ENCODE measurements at places on chromosomes 16 and 17.

- no peak for DNase-seq
Measured at GRCh38 chr17:63998721-63999679, 849 bp downstream of the PRR29 start.

GRCh38 chr16:69762814-69763598, 874 bp downstream of the WWP2 start:
- no peak for DNase-seq

GRCh38 chr17:75904749-75905521, at the start of gene MRPL38:
Gene MRPL38, minus strand, starts transcription at chr17:75904884. Its CDS starts 9 bp downstream, at chr17:75904875.
- peak; percentile 92 for DNase-seq

- DNase-seq: no peak
Measured at GRCh38 chr16:4700997-4701743, 7.8 kb downstream of the NUDT16L1 start.

DNA sequence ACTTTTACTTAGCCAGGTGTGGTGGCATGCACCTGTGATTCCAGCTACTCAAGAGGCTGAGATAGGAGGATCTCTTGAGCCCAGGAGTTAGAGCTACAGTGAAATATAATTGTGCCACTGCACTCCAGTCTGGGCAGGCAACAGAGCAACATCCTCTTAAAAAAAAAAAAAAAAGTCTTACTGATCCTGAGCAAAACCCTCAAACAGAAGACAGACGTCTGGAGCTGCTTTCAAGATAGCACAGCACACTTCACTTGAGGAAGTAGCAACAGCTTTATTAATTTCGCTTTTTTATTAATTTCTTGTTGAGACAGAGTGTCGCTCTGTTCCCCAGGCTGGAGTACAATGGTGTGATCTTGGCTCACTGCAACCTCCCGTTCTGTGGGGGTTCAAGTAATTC, 10.2 kb upstream of the GGA2 start:
- no peak for DNase-seq

GRCh38 chr17:34913001-34913400, 48.3 kb downstream of the CCT6B start:
- DNase-seq: no peak

- DNase-seq: no peak
Measured at GRCh38 chr16:6382924-6383459, 949.7 kb upstream of the RBFOX1 start.

GRCh38 chr17:17682293-17682736, 1.1 kb downstream of the RAI1 start:
- no peak for DNase-seq

GRCh38 chr17:30332057-30332542, 1.8 kb downstream of the TMIGD1 start:
- DNase-seq: no peak

- DNase-seq: no peak
Measured at GRCh38 chr17:74478420-74479100, 12.1 kb downstream of the CD300A start.

DNA sequence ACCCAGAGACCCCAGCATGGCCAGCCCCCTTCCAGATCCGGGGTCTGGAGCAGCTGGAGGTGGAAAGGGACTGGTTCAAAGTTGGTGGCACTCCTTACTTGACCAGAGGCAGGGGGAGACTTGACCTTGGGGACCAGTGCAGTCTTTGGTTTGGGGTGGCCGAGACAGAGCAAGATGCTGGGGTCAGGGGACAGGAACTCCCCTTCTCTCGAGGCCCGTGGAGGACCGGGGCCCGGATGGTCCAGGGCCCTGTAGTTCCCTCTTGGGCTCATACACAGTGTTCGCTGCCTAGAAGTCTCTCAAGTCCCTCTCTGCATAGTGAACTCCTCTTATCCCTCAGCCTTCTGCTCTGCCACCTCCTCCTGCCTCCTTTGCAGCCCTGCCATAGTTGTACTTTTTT, 601 bp upstream of the PRSS33 start:
- DNase-seq: no peak

DNA sequence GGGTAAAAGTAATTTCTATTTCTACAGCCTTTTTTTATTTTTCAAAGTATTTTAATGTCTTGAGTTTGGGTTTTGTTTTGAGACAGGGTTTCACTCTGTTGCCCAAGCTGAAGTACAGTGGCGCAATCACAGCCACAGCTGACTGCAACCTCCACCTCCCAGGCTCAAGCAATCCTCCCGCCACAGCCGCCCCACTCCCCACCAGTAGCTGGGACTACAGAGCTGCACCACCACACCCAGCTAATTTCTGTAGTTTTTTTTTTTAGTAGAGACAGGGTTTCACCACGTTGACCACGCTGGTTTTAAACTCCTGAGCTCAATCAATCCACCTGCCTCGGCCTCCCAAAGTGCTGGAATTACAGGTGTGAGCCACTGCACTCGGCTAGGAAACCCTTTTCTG, 44.0 kb downstream of the TUBD1 start:
- no peak for DNase-seq

GRCh38 chr17:57480438-57481196, 224.3 kb downstream of the MSI2 start:
- DNase-seq: no peak

- DNase-seq: no peak
Measured at GRCh38 chr17:77717941-77718668, 240.4 kb upstream of the TNRC6C start.

DNA sequence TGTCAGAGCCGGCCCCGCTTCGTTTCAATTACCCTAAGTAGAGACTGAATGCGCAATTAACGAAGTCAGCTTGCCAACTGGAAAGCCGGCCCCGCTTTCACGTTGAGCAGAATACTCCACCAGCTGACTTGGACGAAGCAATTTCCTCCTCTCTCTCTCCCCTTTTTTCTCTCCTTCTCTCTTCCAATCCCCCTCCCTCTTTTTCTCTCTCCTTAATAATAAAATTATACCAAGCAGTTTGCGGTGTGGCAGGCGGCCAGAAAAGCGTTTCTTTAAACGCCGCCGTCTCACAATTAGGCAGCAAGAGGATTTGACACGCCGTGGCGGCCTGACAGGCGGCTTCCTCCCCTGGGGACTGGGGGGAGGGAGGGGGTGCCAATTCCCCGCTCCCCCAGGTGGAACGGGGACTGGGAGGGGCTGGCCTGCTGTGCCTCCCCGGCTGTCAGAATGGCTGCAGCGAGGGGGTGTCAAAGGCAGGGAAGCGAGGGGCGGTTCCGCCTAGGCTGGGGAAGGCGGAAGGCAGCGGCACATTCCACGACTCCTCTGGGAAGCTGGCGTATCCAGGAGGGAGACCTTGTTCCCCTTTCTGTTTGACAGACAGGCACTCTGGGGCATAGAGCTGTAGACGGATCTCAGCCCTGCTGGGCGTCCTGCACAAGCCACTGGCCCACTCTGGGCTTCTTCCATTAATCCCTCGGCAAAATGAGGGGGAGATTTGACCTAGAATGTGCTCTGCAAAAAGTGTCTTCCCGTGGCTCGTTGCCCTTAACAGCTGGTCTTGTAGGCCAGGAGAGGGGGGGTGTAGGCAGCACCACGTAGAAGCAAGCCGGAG, 52.7 kb downstream of the SREBF1 start:
- DNase-seq: peak; percentile 74

DNA sequence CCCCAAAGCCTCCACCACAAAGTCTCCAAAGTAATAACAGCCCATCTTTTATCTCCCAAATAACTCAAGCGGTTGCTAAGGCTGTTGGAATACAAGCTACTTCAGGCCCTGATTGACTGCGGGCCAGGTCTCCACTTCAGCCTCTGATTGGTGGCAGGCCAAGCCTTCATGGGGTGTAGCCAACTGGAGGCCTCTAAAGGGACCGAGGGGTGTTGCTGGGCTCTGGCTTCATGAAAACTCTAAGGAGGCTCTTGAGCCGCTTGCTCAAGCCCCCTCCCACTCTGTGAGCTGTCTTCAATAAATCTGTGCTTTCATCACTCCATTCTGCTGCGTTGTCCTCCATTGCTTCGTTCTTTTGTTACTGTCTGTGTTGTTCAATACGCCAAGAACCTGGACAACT, 487.2 kb downstream of the XYLT1 start:
- no peak for DNase-seq

DNA sequence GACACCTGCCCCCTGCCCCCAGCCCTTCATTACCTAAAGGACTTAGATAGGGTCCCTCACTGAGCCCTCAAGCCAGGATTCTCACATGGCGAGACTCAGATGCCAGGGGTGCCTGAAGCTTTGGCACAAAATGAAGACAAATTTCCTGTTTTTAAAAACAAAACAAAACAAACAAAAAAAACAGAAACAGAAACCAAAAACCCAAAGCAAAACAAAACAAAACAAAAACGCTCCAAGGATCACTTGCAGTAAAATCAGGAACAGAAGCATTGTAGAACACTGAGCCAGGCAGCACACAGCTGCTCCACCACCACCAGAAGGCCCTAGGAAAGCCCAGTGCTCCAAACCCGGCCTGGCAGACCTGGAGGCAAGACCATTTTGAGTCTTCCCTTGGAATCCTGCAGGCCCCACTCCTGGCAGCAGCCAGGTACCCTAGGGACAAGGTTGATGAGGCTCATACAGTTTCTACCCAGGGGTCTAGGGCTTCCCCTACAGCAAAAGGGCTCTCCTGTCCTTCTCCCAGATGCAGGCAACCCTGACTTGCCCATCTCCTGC, 20.8 kb downstream of the MYO18A start:
- DNase-seq: no peak

GRCh38 chr16:31460582-31461002, 1.3 kb downstream of the ARMC5 start:
- DNase-seq: peak; percentile 48

GRCh38 chr16:72657791-72658190, 390.1 kb downstream of the ZFHX3 start:
- DNase-seq: no peak

- DNase-seq: no peak
Measured at GRCh38 chr17:34283571-34283970, 2.0 kb upstream of the CCL11 start.

DNA sequence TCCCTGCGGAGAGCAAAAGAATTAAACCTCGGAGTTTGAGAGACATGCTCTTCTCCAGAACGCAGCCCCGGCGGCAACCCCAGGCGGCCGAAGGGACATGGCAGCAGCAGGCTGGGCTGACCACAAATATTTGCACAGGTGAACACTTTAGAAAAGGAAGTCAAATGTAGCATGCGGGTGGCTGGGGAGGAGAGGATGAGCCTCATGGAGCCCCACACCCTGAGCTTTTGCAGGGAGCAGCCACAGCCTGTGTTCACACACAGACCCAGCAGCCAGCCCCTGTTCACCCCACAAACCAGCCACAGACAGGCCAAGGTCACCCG, 17.8 kb downstream of the HS3ST6 start:
- DNase-seq: no peak

DNA sequence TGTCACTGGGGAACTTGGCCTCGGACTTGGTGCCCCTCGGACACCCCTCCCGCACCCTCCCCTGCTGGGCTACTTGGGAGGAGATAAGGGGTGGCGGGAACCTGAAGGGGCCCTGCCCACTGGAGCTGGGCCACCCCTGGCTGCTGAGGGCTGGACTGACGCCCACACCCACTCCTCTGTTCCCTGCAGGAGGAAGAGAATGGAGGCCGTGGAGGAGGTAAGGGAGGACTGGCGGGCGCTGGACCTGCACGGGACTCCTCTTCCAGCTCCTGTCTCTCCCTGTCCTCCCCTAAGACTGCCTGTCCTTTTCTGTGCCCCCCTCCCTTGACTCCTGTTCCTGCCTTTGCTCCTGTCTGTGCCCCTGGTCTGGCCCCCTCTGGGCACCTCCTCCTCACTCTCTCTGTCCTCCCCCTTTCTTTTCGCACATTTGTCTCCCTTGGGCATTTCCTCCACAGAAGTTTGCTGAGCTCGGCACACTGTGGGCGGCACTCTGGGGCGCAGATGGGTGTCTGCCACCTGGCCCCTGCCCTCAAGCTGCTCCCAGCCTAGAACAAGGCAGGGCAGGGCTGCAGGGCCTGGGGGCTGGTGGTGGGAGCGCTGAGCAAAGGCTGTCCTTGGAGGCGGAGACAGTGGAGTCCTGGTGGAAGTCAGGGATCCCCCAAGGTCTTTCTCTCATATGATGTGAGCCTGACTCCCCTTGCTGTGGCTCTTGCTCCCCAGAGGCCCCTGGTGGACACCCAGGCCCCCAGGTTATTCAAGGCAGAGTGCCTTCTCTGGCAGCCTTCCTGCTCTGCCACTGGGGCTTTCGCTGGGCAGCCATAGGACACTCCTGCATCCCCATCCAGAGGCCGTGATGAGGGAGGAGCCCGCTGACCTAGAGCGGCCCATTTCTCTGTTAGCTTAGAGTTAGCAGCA, 32.7 kb downstream of the ARHGAP23 start:
- DNase-seq: no peak

GRCh38 chr17:20926532-20926931, 116.3 kb downstream of the USP22 start:
- DNase-seq: no peak

GRCh38 chr17:823501-823902, 41.3 kb downstream of the MRM3 start:
- no peak for DNase-seq

GRCh38 chr16:89020925-89021595, 44.1 kb upstream of the CBFA2T3 start:
- DNase-seq: no peak

DNA sequence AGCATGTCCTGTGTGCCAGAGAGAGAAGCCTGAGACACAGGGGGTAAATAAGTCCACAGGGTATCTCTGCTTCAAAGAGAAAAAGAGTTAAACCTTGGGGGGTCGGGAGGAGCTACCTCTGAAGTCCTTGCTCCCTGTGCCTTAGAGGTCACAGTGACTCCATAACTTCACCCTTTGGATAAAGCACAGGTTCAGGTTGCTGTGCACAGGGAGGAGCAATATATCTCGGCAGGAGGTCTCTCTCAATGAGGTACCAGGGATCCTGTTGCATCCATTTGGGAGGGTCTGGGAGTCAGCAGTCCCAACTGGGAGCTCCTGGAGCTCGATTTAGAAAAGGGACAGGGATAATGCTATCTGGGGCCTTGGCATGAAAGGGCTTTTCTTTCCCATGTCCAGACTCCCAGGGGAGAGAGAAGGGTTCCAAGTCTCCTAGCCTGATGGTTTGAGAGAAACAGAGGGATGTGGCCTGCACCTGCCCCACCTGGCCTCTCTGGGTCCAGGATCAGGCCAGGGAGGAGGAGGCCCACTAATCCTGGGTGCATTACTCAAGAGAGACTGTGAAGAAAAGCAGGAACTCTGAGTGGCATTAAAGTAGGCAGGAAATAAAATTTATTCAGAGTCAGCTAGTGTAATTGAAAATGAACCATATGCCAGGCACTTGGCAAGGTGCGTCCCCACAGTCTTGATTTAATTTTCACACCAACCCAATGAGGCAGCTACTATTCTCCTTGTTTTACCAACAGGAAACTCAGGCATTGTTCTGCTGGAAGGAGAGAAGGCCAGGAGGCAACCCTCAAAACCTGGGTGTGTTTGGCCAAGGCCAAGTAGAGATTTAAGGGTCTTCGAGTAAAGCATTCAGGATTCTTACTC, 40.7 kb downstream of the CUEDC1 start:
- no peak for DNase-seq
